ENCODE measurements at places on chromosomes 2 and 18.

DNA sequence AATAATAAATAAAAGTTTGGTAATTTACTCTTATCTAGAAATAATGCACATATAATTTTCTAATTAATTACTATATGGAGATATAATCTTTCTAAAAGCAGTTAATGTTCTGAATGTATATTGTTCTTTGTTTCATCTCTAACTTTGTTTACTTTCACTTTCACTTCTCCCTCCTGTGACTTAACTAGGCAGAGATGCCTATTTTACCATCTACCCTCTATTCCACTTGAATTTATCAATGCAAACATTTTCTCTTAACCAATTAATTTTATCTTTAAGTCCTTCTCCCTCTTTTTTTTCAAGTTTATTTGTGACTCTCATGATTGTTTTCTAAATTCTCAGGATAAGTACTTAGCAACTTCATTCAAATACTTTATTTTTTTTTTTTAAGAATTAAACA is 55.1 kb upstream of the IL1RL1 start:
- H3K4me3 ChIP-seq: no peak overlapping the region
- no peak overlapping the region for H3K27ac ChIP-seq
- no peaks in the 10 kb centered on the region for H3K4me1 ChIP-seq
- DNase-seq: no peak
- no peaks in the 10 kb centered on the region for H3K27me3 ChIP-seq
- H3K36me3 ChIP-seq: no peaks in the 10 kb centered on the region

DNA sequence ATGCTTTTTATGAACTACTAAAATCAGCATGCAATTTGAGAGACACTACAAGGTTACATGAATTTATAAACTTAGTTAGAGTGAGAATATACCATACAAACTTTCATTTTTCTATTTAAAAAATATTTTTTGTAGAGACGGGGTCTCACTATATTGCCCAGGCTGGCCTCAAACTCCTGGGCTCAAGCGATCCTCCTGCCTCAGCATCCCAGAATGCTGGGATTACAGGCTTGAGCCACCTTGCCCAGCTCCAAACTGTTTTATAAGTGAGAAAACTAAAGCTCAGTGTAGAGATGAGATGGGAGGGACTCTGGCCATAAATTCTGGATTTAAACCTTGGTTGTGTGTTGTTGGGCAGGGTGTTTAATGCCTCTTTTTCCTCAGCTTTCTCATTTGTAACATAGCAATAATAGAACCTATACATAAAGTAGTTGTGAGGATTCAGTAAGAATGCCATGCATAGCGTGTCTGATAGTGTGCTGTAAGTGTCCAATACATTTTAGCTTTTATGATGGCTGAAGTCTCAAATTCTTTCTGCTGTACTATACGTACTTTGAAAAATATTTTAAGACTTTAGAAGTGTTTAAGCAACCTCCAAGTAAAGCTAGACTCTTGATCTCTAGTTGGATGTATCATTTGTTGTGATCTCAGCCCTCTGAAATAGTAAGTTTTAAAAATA is 9.7 kb downstream of the CAB39 start:
- H3K4me1 ChIP-seq: peaks cover 13% of the 10 kb centered on the region
- no peaks in the 10 kb centered on the region for H3K36me3 ChIP-seq
- H3K27me3 ChIP-seq: no peaks in the 10 kb centered on the region
- H3K4me3 ChIP-seq: no peak overlapping the region
- no peak overlapping the region for H3K27ac ChIP-seq
- DNase-seq: no peak

- DNase-seq: no peak
- no peak overlapping the region for H3K27ac ChIP-seq
- H3K27me3 ChIP-seq: no peaks in the 10 kb centered on the region
- H3K4me3 ChIP-seq: no peak overlapping the region
Observed at GRCh38 chr2:52622266-52622665, 1145.3 kb upstream of the CHAC2 start.

DNA sequence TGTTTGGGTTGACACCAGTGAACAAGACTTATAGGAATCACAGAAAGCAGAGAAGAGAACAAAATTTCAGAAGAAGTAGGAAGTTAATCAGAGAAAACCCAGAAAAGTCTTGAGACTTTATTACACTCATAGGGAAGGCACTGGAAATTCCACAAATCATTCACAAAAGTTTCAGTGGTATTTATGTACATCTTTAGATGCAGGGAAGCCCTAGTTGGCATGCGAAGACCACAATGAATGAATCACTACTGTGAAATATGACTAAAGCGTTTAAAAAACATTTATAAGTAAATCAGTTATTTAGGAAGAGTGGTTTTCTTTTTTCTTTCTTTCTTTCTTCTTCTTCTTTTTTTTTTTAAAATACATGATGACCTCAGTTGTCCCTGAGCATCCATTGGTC is 105.1 kb downstream of the NUP35 start:
- H3K27ac ChIP-seq: no peak overlapping the region
- no peaks in the 10 kb centered on the region for H3K36me3 ChIP-seq
- no peak for DNase-seq
- H3K27me3 ChIP-seq: no peaks in the 10 kb centered on the region
- H3K4me3 ChIP-seq: no peak overlapping the region

- H3K27me3 ChIP-seq: no peaks in the 10 kb centered on the region
- no peaks in the 10 kb centered on the region for H3K4me1 ChIP-seq
- H3K4me3 ChIP-seq: no peak overlapping the region
- no peak for DNase-seq
- no peaks in the 10 kb centered on the region for H3K36me3 ChIP-seq
Observed at GRCh38 chr18:68564961-68565360, 149.9 kb downstream of the TMX3 start.

DNA sequence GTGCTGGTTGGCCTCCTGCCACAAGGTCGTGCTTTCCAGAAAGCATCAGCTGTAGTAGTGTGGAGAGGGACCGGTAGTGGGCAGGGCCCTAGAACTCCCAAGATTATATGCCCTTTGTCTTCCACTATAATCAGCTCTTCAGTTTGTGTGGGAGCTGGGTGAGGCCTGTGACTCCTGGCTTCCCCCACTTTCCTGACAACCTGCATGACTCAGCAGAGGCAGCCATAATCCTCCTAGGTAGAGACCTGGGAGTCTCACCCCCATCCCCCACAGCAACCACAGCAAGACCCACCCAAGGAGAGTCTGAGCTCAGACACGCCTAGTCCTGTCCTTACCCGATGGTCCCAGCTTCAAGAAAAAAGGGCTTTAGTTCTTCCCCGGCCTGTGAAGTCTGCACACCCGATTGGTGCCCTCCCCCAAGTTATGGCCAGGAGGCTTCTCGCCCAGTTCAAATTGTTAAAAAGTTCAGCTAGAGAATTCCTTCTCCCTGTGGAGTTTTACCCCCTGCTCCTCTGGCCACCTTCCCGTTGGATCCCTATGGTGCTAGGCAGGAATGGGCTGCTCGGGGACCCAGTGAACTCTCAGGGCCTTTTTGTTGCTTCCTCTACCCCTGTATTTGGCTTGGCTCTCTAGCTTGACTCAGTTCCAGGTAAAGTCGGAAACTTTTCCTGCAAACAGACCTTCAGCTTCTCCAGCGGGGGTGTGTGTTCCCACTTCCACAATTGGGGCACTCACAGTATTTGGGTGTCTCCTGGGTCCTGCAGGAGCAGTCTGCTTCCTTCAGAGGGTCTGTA is 57.8 kb upstream of the FAM237A start:
- no peaks in the 10 kb centered on the region for H3K4me1 ChIP-seq
- H3K27ac ChIP-seq: no peak overlapping the region
- DNase-seq: no peak
- H3K4me3 ChIP-seq: no peak overlapping the region
- no peaks in the 10 kb centered on the region for H3K27me3 ChIP-seq
- no peaks in the 10 kb centered on the region for H3K36me3 ChIP-seq

GRCh38 chr18:64180171-64180570 is 31.3 kb upstream of the LINC00305 start:
- no peaks in the 10 kb centered on the region for H3K36me3 ChIP-seq
- DNase-seq: no peak
- no peak overlapping the region for H3K4me3 ChIP-seq

DNA sequence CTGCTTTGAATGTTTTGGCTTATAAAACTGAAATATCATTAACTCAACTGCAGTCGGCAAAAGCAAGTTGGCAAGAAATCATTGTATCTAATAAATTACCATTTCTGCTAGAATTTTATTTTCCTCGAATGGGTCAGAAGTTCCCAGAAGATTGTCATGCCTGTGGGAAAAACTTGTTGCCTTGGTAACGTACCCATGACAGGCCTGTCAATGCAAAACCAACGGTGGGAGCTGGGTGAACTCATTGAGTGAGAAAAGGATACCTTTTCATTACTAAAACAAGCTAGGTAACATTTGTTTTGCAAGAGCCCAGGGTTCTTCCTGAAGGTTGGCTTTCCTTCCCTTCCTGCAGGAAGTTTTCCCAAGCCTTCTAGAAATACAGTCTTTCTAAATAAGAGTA is 9.5 kb downstream of the PLB1 start:
- H3K4me1 ChIP-seq: no peaks in the 10 kb centered on the region
- H3K27me3 ChIP-seq: no peaks in the 10 kb centered on the region
- DNase-seq: no peak
- H3K27ac ChIP-seq: no peak overlapping the region
- H3K36me3 ChIP-seq: no peaks in the 10 kb centered on the region

DNA sequence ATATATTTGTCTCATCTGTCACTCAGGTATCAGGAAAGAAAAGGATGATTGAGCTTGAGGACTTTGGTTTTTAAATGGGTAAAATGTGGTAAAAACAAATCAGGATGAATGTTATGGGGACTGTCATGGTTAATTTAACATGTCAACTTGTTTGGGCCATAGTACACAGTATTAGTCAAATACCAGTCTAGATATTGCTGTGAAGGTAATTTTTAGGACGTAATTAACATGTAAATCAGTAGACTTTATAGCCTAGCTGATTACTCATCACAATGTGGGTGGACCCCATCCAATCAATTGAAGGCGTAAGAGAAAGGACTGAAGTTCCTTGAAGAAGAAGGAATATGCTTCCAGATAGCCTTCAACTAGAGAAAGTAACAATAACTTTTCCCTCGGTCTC is 275.7 kb upstream of the ZNF804A start:
- H3K27me3 ChIP-seq: no peaks in the 10 kb centered on the region
- DNase-seq: no peak
- H3K4me1 ChIP-seq: no peaks in the 10 kb centered on the region
- H3K4me3 ChIP-seq: no peak overlapping the region
- no peak overlapping the region for H3K27ac ChIP-seq

DNA sequence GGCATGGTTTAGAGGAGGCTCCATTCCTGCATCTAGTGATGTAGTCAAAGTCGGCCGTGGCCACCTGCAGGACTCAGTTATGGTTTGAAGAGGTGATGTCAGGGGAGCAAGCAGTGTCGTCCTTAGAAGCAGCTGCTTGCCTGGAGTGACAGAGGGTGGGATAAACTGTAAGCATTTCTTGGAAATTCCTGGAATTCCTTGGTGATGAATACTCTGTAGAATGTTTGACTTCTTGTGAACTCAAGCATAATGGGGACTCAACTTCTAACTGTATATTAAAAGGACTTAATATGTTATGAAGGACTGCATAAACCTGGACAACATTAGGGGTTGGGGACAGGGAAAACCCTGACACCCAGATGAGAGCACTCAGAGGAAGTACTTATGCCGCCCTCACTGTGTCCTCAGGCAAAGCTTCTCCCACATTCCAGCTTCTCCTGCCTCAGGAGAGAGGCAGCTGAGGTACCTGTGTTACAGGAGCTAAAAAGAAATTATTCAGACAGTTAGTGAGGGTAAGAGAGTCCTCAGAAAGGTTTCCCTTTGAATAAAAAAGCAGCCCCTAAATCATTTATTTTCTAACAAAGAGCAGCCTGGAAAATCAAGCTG is 459.9 kb upstream of the CELF4 start:
- DNase-seq: no peak
- H3K4me1 ChIP-seq: no peaks in the 10 kb centered on the region
- H3K27me3 ChIP-seq: no peaks in the 10 kb centered on the region
- H3K27ac ChIP-seq: no peak overlapping the region
- H3K36me3 ChIP-seq: no peaks in the 10 kb centered on the region

- no peaks in the 10 kb centered on the region for H3K36me3 ChIP-seq
- H3K4me3 ChIP-seq: no peak overlapping the region
- H3K27ac ChIP-seq: no peak overlapping the region
- no peaks in the 10 kb centered on the region for H3K4me1 ChIP-seq
Observed at GRCh38 chr2:169136885-169137534, 67.6 kb downstream of the DHRS9 start.

DNA sequence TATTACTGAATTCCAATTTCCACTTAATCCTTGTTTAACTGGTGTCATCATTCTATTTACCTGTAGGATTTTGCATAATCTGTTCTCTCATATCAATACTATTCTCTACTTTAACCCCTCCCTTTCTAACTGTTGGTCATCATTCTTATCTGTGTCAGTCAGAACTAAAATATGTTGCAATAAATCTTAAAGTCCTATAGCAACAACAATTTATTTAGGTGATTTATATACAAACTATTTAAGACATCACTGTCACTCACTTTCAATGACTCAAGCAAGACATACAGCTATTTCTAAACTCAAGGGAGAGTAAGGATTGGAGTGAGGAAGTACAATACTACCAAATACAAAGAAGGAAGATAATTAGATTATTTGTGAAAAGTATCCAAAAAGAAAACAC is 740.4 kb downstream of the DSC3 start:
- no peak for DNase-seq
- no peaks in the 10 kb centered on the region for H3K27me3 ChIP-seq
- H3K36me3 ChIP-seq: no peaks in the 10 kb centered on the region
- H3K27ac ChIP-seq: no peak overlapping the region

DNA sequence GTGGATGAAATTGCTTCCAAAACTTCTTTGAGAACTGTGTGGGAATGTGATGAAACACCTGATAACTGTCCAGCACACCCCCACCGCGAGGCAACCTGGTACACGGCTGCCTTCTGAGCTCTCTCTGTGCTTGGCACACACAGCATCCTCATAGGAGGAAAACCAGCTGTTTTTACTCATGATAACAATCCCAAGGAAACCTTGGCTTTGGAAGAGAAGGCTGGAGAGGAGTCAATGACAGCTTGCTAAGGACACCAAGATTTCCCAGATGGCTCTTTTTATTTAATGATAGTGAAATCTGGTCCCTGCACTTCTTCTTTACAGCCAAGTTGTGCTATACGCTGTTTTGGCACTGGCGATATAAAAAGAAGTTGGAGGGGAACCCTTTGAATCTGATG is 232.5 kb upstream of the FN1 start:
- no peaks in the 10 kb centered on the region for H3K27me3 ChIP-seq
- no peaks in the 10 kb centered on the region for H3K36me3 ChIP-seq
- no peak overlapping the region for H3K27ac ChIP-seq
- no peaks in the 10 kb centered on the region for H3K4me1 ChIP-seq
- DNase-seq: no peak
- no peak overlapping the region for H3K4me3 ChIP-seq

DNA sequence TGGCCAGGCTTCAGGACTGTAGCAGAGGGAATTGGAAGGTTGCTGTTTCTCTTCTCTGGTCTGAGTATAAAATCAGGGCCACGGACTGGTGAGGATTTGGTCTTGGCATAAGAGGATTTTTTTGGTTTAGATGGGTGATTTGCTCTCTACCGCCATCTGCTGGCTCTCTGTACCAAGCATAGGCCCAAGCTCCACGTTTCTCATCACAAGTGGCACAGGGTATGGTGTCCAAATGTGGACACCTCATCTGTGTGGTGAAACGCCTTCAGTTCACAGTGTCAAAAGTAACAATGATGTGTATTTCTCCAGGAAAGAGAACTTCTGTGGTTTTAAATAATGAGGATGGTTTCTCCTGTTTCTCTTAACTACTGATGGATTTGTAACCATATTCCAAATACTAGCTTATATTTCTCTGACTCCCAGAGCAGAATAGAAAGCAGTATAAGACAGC is 115.1 kb downstream of the EML6 start:
- peak; percentile 73 for DNase-seq
- no peak overlapping the region for H3K27ac ChIP-seq
- H3K4me3 ChIP-seq: no peak overlapping the region
- no peaks in the 10 kb centered on the region for H3K36me3 ChIP-seq
- no peaks in the 10 kb centered on the region for H3K4me1 ChIP-seq

GRCh38 chr2:71688530-71688929 is 235.2 kb downstream of the DYSF start:
- no peaks in the 10 kb centered on the region for H3K27me3 ChIP-seq
- H3K4me3 ChIP-seq: no peak overlapping the region
- DNase-seq: no peak
- H3K27ac ChIP-seq: no peak overlapping the region
- no peaks in the 10 kb centered on the region for H3K36me3 ChIP-seq
